ENCODE measurements at places on chromosomes 2 and 18.

DNA sequence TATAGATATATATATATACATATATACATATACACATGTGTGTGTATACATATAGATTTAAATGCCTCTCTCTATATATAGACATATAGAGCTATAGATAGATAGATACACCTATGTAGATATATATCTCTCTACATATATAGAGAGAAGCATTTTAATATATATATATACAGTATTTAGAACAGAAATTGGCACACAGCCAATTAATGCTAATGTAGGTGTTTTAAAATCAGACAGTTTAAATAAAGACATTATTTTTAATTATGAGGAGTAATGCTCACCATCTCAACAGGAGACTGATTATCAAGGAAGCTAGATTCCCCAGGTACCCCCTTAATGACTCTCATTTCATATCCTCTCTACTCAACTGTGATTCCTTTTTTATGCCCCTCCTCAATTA is 170.7 kb upstream of the CRIM1 start:
- DNase-seq = no peak

DNA sequence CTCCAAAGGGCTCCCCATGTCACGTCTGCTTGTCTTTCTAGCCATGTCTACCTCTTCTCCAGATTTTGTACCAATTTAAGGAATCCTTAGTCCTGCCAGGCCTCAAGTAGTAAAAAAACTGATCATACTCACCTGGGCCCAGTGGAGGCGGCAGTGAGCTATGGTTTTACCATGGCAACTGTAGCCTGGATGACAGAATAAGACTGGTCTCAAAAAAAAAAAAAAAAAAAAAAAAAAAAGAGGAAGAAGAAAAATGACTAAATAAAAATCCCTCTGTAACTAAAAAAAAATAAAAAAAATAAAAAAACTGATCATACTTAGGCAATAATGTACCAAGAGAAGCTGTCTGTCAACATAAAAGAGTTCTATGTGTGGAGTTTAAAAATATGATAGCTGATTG is 221.6 kb downstream of the NR4A2 start:
- no peak for DNase-seq

DNA sequence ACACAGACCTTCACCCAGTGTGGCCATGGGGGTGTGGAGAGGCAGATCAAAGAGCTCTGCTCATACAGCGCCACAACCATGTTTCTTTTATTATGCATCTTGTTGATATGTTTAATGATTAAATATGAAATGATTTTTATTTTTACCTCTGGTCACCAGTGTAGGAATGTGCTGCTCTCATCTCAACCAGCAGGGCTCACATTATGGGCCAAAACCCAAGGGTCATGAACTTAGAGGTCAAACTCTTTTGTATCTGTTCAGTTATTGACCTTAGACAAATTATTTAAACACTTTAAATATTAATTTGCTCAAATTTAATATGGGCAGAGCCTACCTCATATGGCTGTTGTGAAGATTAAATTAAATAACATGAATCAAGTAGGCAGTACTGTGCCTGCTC is 386.2 kb downstream of the ALK start:
- no peak for DNase-seq

DNA sequence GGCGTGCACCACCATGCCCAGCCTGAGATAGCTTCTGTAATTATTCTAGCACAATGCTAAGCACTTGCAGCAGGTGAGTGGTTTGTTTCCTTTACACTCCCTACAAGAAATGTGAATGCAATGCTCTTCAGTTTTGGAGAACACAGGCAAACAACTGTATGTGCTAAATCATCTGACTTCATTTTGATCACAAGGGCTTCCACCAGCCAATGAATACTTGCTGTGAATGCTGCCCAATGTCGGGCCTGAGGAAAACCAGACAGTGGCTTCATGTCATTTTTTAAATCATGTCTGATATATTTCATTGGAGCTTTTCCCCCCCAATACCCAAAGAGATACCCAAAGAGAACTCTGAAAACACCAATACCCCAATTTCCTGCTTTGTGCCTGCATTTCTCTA is 155.6 kb upstream of the XPO1 start:
- DNase-seq = no peak

DNA sequence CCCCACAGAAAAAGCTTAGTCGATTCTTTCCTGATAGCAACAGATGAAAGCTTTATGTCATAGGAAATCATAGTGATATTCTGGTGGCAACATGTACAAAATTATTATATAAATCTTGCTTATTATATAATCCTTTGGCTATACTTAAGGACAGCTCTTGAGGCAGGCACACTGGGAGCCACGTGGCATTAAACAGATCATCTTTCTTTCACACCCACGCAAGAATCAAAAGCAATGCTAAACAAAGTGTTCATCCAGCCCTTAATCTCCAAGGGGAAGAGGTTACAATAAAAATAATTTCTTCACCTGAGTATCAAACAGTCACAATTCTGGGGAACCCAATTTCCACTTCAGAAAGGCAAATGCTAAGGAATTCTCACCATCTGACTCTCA is 57.8 kb downstream of the CYB5A start:
- no peak for DNase-seq
